ENCODE measurements at places on chromosomes 16 and 17.

DNA sequence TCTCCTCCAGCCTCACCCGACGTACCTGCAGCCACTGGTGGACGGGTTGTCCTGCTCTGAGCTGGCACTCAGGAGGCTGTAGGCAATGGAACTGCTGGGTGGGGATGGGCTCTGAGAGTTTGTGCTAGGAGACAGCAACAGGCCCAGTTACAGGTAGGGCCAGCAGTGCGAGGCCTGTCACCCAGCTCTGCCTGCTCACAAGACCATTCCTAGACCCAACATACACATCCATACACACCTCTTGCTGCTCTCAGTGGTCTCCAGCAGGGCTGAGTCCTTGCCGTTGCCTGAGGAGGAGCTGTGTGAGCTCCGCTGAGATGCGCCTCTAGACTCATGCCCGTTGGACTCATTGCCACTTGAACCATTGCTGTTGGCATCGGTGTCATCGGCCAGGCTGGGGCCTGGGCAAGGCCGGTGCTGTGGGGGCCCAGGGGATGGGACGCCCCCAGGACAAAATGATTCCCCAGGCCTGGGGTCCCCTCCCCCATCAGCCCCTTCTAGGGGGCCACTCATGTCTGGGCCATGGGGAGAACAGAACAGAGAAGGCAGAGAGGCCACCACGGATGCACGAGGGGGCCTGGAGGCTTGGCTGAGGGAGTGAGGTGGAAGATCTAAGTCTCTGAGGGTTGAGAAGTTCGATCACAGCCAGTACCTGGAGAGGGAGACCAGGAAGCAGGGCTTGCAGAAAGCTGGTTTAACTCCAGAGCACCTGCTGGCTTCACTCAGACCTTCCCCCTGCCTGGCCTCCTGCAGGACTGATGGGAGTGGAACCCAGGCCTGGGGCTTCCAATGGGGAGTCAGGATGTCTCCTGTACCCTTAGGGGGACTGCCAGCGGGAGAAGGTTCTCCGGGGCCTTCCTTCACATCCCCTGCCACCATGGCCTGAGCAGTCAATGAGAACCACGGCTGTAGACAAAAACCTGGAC is 1.7 kb downstream of the PER1 start:
- DNase-seq = no peak

DNA sequence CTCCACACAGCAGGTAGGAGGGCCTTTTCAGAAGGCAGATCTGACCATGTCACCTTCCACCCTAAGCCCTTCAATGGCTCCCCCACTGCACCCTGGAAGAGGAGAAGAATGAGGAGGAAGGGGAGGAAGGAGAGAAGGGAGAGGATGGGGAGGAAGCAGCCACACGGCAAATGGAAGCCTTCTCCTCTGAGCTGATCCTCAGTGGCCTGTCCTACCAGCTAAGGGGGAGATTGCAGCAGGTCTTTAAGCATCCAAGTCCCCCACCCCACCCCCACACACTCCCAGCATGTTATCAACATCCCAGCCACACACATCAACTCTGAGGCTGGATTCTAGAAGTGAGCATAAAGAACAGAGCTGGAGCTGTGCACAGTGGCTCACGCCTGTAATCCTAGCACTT is 46.2 kb upstream of the RBFOX3 start:
- no peak for DNase-seq

GRCh38 chr17:80859002-80859941 is 132.4 kb upstream of the CHMP6 start:
- DNase-seq = no peak

- no peak for DNase-seq
Observed at GRCh38 chr16:17204206-17204605, 266.6 kb downstream of the XYLT1 start.

DNA sequence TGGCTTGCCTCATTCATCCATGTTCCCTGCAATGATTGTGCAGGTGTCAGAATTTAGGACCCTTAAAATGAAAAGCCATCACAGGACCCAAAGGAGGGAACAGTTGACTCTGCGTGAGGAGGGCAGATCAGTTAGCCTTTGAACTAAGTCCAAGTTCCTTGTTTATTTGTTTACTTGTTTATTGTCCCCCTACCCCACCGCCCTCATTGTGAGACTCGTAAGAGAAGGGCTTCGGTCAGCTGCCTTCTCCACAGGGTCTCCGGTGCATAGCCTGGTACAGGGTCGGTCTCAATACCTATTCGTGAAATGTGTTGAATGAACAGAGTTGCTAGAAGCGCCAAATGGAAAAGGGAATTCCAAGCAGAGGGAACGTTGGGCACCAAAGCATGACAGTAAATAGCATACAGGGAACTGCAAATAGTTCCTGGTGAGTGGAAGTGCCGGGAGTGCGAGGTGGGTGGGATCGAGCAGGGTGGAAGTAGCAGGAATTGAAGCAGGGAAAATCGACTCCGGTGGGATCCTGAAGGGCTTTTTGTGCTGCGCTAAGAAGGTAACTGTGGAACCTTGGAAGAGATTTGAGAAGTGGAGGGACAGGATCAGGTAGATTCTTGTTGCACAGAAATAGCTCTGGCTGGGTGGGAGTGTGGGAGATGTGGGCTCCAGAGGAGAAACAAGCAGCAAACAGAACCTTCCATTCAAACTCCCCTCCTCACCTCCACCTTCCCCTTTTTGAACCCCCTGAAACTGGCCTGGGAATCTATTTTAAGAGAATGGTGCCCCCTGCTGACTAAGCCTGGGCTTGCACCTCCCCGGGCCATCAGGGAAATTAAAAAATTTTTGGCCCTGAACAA is 12.7 kb downstream of the SLC35B1 start:
- DNase-seq = peak; percentile 58

DNA sequence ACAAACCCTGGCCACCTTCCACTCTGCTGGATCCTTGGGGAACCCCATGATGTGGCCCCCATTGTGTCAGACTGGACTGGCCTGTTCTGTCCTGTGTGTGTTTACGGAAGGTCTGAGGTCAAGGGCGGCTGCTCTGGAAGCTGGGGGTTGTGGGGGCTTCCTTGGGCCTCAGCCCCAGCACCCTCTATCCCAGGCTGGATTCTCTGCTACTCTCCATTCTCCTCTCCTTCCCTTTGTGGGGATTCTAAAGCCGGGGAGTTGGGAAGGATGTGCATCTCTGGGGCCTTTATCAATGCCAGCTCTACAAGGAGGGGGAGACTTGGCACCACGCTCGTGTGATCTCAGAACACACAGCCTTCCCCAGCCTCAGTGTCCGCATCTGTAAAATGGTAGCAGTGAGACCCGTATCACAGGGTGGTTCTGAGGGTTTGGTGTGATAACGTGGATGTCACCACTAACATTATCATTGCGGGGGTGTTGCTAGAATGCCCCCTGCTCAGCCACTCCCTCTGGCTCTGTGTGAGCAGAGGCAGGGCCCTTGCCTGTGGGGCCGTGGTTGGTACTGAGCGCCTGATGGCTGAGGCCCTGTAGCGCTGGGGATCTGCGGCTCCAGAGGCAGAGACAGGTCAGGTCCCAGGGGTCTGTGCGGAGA is 18.1 kb downstream of the ADGRG1 start:
- DNase-seq = no peak

DNA sequence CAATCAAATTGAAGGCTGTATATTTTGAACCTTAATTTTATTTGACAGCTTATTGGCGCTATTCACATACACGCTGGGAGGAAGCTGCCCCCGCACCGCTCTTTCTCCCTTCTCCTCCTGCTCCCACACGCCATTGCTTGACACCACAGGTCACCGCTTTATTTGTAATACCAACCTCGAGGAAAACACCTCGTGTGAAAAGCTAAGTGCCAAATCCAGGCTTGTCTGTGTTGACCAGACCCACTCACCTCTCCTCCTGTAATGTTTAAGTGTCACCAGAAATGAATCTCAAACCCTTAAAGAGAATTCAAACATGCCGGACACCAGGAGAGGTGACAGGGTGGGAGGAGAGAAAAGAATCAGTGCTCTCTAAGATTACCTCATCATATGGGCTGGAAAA is 331.4 kb downstream of the GRIN2A start:
- DNase-seq = no peak

DNA sequence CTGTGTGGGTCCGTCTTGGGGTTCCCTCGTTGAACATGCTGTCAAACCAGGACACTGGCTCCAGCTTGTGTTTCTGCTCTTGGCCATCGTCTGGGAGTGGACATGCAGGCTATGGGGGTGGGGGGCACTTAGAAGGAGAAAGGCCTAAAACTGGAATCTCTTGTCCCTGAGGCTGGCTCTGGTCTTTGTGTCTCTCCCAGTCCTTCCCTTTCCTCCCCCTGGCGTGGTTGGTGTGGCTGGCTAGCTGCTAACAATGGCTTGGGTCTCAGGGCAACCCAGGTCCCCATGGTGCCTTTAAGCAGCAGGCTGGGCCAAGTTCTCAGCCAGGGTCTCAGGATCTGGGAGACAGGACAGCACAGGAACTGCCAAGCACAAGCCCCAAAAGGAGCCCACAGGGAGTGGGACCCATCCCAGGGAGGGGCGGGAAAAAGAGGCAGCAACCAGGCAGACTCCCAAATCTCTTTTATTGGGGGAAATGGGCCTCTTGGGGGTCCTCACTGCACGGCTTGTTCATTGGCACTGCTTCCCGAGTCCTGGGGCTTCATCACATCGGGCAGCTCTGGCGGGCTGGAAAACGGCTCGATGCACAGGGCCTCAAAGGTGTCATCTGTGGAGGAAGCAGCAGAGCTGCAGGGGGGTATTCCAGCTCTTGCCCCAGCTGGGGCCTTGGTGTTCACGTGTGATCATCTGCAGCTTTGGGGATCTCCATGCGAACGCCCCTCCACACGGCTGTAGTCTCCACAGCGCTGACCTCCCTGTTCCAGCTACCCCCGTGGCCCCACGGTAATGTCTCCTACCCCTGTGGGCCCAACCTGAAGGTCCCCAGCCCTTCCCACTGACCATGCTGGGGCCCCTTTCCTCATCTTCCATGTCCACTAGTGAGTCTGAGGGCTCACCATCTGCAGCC is 5.3 kb downstream of the ELOB start:
- no peak for DNase-seq

GRCh38 chr17:59330053-59330942 is 1.2 kb upstream of the YPEL2 start:
- DNase-seq = no peak

- peak; percentile 33 for DNase-seq
Observed at GRCh38 chr17:79837888-79838521, 1.2 kb downstream of the CBX4 start.

GRCh38 chr16:873243-873661 is 72.7 kb upstream of the GNG13 start:
- DNase-seq = no peak

DNA sequence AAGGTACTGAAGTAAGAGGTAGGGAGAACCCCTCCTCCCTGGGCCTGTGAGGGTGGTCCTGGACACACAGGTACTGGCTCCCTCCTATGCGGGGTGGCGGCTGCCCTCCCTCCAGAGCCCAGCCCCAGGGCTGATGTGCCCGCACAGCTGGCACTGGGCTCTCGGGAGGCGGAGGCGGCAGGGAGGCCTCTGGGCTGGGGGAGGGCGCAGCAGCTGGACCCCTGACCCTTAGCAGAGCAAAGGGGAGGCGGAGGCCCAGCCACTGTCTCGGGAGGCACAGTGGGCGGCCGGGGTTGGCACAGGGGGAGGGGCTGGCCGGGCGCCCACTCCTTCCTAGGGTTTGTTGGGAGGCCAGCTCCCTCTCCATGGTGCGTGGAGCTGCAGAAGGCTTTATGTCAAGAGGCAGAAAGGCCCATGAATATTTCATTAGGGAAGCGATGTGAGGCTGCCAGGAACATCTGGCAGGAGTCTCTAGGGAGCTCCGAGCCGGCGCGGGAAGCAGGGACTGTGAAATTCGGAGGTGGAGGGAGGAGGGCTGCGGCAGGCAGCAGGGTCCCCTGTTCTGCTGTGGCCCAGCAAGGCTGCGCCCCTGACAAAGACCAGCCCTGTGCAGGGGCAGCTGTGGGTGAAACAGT is 44.1 kb upstream of the ACSF3 start:
- no peak for DNase-seq

DNA sequence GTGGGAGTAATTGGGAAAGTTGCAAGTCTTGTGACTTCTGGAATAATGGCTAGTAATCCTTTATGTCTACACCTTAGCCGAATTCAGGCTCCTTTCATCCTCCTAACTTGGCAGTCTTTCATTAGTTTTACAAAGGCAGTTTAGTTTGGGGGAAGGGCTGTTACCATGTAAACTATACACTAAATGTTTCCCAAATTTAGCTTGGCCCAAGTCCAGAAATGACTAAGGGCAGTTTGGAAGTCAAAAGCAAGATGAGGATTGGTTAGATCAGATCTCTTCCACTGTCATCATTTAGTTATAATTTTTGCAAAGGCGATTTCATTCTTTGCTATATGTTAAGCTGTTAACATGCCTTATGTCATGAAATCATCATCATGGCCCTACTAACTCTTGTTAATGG is 115.4 kb upstream of the CACNG3 start:
- DNase-seq = no peak

- DNase-seq = no peak
Observed at GRCh38 chr16:70490261-70490660, 33.1 kb downstream of the COG4 start.

DNA sequence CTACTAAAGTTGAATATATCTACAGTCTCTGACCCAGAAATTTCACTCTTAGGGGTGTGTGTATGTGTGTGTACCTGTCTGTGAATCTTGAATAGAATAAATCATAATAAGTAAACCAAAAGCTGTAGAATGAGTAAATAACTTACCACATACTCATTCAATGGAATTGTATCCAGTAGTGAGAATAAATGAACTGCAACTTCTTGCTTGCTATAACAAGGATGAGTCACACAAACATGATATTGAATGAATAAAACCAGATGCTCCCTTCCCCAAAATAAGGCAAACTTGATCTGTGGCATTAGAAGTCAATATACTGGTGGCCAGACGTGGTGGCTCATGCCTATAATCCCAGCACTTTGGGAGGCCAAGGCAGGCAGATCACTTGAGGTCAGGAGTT is 259.8 kb upstream of the MON1B start:
- no peak for DNase-seq

DNA sequence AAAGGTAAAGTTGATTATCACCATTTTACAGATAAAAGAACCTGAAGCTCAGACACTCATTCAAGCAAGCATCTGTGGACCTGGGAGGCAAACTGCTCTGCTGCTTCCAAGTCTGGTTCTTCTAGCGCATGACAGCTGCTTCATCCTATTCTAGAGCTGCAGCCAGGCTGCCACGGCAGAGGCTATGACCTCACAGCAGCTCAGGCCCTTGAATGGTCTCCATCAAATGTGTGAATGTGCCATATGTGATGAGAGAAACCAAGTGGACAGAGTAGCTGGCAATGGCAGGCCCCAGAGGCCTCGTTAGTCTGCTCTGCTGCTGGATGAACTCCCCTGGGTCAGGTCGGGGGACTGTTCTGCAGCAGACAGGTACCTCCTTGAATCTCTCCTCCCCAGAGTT is 30.7 kb upstream of the FOXJ1 start:
- no peak for DNase-seq

DNA sequence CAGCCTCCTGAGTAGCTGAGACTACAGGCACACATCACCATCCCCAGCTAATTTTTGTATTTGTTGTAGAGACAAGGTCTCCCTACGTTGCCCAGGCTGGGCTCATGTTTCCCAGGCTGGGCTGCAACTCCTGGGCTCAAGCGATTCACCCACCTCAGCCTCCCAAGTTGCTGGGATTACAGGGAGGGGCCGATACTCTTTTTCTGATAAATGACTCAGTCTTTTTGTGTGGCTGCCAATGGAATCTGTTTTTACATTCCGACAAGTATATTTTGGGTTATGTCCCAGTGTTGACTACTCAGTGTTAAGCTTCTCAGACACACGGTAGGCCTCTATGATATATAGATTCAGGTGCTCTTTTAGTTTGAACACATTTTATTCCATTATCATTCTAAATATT is 58.1 kb downstream of the SLFN11 start:
- DNase-seq = no peak

All from central memory CD4-positive, alpha-beta T cell (primary cell).